ENCODE measurements at places on chromosomes 6 and 20.

DNA sequence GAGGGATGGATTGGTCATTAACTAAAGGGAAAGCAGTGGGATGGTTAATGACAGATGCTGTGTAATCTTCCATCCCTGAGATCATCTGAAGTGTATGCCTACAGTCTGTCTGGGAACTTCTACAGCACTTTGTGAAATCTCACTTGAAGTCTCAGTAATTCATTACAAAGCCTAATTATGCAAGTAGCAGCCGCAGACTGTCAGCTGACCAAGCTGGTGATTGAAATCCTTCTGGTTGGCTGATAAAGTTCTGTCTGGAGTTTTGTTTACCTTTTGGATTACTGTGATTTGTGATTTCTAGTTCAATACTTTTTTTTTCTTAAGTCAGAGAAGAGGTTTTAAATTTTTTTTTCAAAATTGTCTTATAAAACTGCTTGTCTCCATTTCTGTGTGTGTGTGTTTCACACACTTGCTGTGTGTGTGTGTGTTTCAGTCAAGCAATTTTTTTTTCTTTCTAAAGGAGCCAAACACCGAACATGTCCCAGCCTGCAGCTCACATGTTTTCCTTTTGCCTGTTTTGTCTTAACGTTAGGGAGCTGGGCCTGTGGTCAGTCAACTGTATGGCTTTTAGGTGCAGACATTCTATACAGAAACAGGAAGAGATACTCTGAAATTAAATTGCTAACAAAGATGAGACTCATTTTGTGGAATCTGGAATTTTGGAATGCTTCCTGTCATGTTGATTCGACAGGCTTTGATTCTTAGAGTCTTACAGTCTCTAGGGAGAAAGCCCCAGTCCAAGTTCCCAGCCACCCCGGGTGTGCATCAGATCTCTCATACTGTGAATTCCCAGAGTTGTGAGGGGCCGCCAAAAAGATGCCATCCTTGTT, 28.5 kb upstream of the ADGRF4 start:
- DNase-seq, result peak; percentile 86

DNA sequence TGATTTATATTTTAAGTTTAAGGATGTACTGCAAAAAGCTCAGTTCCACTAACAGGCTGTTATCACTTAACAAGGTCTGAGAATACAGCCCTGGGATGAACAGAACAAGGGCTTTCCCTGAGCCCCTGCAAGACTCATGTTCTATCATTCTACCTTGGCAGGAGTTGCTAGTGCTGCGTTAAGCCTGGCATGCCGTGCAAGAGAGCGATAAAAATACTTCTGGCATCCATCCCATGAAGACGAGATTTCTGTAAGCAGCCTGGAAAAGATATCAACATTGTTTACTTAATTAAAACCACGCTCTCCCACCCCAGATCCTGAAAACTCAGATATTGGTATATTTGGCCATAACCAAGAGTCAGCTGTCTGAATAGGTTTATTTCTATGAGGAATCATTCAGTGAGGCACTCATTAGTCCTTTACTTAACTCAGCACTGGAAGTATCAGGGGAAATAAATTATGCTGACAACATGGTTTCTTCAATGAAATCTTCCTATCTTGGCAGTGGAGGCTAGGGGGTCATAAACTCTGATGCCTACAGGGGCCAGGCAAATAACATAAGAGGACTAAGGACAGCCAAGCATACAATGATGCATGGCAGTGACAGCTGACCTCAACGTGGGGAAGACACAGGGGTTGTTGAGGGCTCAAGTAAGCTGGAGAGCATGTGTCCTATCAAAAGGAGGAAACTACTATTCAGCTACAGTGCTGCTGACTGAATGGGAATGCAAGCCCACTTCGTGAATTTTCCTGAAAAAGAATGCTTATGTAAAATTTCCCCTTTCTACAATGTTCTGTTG, 37.6 kb upstream of the LYRM2 start:
- no peak for DNase-seq

GRCh38 chr6:30821862-30822784, 62.2 kb upstream of the DDR1 start:
- no peak for DNase-seq

GRCh38 chr20:14009208-14009607, 13.9 kb downstream of the MACROD2 start:
- no peak for DNase-seq

DNA sequence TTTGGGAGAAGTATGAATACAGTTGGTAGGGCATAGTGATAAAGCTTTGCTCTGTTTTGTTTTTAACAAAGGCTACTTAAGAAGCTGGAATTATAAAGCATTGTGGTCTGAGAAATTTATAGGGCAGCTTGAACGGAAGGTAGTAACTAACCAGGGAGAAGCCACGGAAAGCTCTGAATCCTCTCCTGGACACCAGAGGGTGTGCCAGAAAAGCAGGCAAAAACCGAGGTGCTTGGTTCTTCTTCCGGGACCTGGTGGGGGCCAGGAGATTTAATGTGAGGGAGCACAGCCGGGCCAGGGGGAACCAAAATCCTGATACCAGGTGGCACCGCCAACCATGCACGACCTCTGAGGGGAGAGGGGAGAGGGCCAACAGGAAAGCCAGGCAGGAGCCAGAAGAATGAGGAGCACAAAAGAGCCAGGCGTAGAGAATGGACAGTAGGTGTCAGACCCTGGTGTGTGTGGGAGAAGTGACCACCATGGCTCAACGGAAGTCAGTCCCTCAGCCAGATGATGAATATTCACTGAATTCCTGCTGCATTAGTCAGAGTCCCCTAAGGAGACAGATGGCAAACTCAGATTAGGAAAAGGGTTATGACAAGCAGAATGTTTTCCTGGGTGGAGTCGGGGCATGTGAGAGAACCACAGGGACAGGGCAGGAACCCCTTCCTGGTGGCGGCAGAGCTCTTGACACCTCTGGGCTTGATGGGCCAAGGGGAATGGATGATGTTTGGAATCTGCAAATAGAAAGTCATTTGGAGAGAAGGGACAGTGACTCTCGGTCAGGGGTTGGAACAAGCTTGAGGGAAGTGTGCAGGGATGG, 262.3 kb downstream of the ZNF217 start:
- no peak for DNase-seq

DNA sequence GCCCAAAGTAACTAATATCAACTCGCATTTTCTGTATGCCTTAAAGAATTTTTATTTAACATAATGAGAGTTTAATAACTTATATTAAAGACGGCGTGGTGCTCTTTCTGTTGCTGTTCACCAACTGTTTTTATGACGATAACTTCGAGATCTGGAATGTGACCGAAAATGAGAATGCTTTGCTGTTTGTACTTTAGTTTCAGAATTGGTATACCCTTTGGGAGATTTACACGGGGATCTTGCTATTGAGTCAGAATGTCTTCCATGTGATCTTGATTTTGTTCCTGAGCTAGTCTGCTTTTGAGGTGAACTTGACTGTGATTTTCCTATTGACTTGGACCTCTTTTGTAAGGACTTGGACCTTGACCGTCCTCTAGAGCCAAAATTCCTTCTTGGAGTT, 17.9 kb downstream of the PNRC1 start:
- DNase-seq, result no peak

DNA sequence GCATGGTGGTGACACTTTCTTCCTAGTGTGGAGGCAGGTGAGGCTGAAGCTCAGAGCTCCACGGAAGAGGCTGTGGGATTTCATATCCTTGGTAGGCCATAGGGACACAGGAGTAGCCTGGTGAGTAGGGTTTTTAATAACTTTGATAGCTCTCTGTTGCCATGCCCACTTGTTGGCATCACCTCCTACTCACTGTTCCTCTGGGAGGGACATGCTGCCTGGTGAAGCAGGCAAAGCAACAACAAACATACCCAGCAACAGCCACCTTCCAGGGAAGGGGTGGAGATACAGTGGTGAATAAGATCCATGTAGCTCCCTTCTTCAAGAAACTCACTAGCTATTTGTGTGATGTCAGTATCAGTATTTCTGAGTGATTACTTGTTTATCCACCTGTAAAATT, 285.4 kb downstream of the CLIC5 start:
- DNase-seq, result no peak

DNA sequence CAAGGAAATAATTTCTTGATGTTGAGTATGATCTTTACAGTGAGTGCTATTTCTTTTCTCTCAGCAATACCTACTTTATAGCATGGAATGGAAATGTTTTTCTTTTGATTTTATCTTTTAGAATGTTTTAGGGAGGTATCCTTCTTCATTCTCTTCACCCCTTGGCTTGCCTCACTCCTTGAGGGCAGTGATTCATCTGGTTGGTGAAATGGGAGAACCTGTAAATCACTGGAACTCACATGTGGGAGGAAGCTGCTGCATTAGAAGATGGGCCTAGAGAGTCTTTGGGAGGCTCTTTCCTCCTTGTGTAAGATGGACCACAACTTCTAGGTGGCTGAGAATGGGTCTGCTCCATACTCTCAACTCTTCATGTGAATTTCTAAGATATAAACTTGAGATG, 244.8 kb upstream of the SYNCRIP start:
- DNase-seq, result no peak

GRCh38 chr20:54648421-54649142, 173.2 kb downstream of the DOK5 start:
- no peak for DNase-seq

- DNase-seq, result no peak
These were observed 6.4 kb upstream of the PNPLA1 start for GRCh38 chr6:36263390-36264000.

GRCh38 chr20:21322083-21322710, 19.1 kb downstream of the XRN2 start:
- DNase-seq, result no peak
